ENCODE measurements at places on chromosomes 3 and 15.

DNA sequence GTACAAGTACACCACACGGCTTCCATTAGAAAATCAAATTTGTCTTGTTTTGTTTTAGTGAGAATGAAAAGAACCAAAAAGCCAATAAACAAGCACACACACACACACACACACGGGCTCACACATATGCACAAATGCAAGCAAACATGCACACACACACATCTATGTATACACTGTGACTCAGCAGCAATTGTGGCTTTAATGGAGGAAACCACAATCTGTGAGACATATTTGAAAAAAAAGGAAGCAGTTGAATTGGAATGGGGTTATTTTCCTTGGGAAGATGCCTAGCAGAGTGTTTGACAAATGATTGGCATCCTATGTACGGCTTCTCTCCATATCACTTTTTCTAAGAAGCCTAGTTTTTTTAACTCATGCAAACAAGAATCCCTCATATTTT lies 201.1 kb upstream of the ARRDC4 start:
- DNase-seq = no peak

- DNase-seq = no peak
Observed at GRCh38 chr3:159789742-159790635, 198.6 kb upstream of the IL12A start.

DNA sequence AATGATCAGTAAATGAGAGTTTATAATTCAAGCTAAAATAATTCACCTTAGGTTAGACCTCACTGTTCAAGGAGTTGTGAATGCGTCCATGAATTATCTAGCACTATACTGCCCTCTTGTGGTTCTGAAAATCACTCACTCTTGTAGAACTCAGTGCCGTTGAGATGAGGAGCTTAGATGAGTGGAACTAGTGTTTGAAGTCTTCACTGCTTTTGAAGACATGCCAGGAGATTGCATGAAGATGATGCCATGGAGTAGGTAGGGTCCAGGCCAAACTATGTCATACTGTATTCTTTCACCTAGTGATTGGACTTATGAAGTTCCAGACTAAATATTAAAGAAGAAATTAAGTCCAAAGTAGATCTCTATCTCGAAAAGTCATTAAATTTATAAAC lies 28.8 kb downstream of the LYSMD4 start:
- peak; percentile 93 for DNase-seq

DNA sequence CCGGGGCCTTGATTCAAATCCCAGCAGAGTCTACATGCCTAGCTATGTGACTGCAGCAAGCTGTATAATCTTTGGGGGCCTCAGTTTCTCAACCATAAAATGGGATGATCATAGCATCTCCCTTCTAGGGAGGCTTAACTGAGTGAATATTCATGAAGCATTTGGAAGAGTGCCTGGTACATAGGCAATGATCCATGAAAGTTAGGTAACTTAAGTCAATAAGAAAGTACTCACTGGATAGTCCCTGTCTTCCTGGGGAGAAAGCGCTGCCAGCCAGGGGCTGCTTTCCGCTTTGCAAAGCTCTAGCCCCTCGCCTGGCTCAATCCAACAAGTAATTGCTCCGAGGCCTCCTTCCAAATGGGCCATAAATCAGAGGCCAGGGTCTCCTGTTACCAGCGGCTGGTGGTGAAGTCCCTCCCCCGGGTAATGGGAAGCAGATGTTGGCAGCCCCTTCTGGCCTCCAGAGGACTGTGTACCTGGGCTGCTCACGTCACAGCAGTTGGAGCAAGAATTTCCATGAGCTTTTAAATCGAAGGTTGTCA lies 521.9 kb upstream of the PROK2 start:
- no peak for DNase-seq

Data from SK-MEL-5 (cell line).